Pancreas (tissue), 10 donors: ENCODE measurements at places on chromosomes 13 and 19. TPM values are rescaled to one million over a fixed set of nuclear protein-coding genes. Genes with fewer than 3 reads are reported as not detected.

GRCh38 chr13:57813651-57814050 is 182.1 kb downstream of the PCDH17 start:
- no peaks in the 10 kb centered on the region for H3K27me3 ChIP-seq
- no peak overlapping the region for H3K4me3 ChIP-seq
- DNase-seq, result no peak
- H3K36me3 ChIP-seq, result no peaks in the 10 kb centered on the region
- no peaks in the 10 kb centered on the region for H3K4me1 ChIP-seq

- H3K27ac ChIP-seq, result no peak overlapping the region
- H3K27me3 ChIP-seq, result no peaks in the 10 kb centered on the region
- H3K4me1 ChIP-seq, result peaks cover 21% of the 10 kb centered on the region
- H3K4me3 ChIP-seq, result no peak overlapping the region
- H3K36me3 ChIP-seq, result no peaks in the 10 kb centered on the region
Observed at GRCh38 chr13:77310579-77311279, 16.2 kb downstream of the MYCBP2 start.

GRCh38 chr13:50421473-50422130 is 406.4 kb downstream of the KCNRG start:
- H3K27me3 ChIP-seq, result no peaks in the 10 kb centered on the region
- H3K4me3 ChIP-seq, result no peak overlapping the region
- DNase-seq, result no peak

DNA sequence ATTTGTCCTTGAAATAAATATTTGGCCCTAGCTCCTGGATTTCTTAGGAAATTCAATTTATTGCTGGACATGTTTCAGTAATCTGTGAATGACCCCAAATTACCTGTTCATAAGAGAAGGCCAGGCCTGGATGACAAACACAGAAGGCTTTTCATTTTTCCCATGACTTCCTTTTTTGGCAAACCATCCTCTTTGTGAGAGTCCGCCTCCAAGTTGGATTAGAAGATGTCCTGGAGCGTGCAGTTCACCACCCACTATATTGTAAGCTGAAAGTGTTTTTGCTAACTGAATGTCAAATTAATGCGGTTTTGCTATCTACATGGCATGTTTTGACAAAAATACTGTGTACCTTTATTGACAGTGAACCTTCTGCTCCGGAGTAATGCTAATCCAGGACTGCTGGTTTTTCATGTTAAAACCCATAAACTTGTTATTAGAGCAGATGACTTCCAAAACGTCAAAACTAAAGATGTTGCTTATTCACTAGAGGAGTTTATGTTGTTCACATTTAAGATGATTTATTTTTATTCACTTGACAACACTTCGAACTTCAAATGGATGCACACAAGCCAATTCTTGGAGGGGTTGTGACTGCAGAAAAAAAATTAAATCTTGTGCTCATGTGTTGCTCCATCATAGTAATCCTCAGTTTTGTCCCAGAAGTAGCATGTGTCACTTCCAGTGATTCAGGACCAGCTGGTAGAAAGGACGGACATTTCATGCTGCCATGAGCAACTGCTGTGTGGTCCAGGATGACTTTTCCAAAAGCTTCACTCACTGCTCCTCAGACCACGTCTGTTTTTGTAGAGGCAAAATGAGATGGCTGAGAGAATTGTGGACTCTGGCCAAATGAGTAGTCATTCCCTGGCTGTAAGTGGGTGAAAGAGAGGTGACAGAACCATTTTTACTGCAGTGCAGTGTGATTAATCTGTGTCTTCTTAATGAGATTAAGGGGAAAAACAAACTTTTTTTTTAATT is 71.0 kb downstream of the ITGBL1 start:
- no peak for DNase-seq
- H3K4me1 ChIP-seq, result no peaks in the 10 kb centered on the region
- H3K4me3 ChIP-seq, result no peak overlapping the region
- no peak overlapping the region for H3K27ac ChIP-seq
- no peaks in the 10 kb centered on the region for H3K36me3 ChIP-seq

- H3K4me1 ChIP-seq, result no peaks in the 10 kb centered on the region
- no peaks in the 10 kb centered on the region for H3K36me3 ChIP-seq
- no peak overlapping the region for H3K4me3 ChIP-seq
Observed at GRCh38 chr13:50535050-50535449, 308.4 kb downstream of the DLEU7 start.

DNA sequence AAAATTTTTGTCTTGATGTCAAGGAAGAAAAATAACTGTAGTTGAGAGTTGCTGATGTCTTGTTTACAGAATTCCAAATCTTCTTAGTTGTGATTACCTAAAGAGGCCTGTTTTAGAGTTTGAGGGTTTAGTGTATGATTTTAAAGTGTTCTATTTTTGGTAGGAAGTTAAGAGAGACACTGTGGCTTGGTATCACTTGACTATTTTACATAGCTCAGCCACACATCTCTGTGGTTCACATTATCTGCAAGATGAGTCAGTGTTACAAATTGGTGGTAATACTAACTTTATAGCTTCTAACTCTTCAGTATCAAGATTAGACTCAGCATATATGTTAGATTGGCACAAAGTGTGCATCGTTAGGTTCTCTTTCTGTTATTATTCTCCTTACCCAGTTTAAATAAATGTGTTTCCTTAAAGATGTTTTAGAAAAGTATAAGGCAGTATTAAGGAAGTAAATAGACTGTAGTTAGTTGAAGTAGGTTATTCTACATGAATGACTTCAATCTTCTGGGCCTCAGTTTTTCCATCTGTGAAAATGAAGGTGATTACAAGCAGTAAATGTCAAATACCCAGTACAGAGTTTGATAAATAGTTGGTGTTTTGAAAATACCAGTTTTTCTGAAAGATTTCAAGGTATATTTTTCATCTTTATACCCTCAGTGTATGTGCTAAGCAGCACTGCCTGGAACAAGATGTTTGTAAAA is 33.4 kb downstream of the COG6 start:
- no peak overlapping the region for H3K4me3 ChIP-seq
- peaks cover under 1% of the 10 kb centered on the region for H3K4me1 ChIP-seq
- H3K27ac ChIP-seq, result no peak overlapping the region
- H3K27me3 ChIP-seq, result no peaks in the 10 kb centered on the region
- DNase-seq, result no peak

DNA sequence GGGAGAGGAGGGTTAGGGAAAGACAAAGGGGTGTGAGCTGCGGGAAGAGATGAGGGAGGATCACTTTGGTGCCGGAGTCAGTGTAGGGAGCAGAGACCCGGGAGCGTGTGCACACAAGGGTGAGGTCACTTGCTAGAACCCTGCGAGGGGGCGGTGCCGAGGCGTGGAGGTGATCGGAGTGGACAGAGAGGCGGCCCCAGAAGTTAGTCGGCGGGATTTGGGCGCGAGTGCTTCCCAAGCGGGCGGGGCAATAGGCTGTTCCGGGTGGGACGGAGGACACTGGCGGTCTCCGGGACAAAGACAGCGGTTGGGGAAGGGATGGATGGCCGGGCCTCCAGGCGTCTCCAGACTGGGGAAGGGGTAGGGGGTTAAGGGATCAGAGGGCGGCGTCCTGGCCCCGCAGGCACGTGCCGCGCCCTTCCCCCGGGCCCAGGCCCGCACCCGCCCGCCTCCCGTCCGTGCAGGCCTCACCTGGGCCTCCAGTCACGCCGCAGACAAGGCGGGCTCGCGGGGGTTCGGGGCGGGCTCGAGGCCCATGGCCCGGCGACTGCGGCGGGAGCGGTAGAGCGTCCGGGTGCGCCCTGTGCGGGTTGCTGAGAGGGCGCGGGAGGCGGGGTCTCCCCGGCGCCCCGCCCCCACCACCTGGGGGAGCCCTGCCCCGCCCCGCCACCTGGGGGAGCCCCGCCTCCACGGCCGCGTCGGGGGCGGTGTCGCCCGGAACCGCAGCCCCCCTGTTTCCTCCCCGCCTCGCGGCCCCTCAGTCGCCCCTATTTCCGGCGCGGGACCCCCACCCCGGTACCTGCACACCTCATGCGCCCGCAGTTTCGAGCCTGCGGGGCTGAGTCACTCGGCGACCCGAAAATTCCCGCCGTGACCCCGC is at the start of gene LPAR2:
Gene LPAR2 (minus strand): TSS at position 600 of the 880 bp plus-strand sequence. CDS start 945 bp downstream, outside the sequence.
- H3K27me3 ChIP-seq, result no peaks in the 10 kb centered on the region
- peak within 1 kb of the TSS; percentile 47 for H3K4me3 ChIP-seq
- DNase-seq, result peak; percentile 90
- H3K4me1 ChIP-seq, result no peaks in the 10 kb centered on the region

DNA sequence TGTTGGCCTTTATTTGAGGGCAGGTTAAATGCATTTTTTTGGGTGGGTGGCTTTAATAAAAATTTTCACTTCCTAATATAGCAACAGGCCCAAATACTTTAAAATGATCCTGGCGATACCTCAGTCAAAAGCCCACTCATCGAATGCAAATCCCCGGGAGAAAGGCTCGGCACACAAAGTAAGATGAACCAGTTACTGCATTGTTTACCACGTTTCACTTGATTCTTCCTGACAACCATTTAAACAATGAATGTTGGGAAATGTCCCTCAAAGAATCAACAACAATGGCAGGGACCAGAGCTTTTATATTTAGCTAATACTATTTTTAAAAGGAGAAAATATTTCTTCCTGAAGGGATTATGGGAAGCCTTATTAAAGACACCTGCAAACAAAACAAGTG is 187.7 kb downstream of the ABCC4 start:
- H3K4me3 ChIP-seq, result no peak overlapping the region
- no peak overlapping the region for H3K27ac ChIP-seq
- DNase-seq, result no peak
- no peaks in the 10 kb centered on the region for H3K36me3 ChIP-seq

DNA sequence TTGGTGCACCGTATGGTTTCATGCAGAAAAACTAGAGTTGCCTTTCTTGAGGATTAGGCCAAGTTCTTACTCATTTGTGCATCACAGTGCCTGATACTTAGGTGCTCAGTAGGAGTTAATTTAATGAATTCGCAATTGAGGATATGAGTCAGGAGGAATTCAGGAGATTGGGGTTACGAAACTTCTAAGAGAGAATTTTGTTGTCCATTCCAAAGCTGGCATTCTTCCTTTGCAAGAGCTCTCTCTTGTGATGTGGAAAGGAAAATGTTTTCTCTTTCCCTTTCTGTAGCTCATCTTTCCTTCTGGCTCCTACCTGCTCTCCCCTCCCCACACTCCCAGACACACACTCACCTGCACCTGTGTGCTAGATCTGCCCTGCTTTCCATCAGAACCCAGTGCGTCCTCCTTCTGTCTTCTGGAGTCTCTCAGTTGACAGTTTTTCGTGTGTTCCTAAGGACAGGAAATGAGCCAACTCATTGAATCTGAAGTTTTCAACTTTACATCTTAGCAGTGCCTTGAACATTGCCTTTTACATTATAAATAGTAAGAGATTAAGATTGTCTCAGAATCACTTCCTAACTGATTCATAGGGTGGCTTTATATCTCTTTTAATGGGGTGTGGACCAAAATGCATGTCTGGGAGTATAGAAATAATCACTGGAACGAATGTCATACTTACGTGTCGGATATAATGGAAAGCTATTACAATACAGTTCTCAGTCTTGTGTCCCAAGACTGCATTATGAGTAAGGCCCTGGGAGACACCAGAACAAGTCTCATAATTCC is 19.7 kb upstream of the ERCC5 start:
- H3K27ac ChIP-seq, result no peak overlapping the region
- no peak for DNase-seq
- H3K27me3 ChIP-seq, result no peaks in the 10 kb centered on the region
- H3K4me3 ChIP-seq, result no peak overlapping the region
- no peaks in the 10 kb centered on the region for H3K4me1 ChIP-seq
- no peaks in the 10 kb centered on the region for H3K36me3 ChIP-seq

GRCh38 chr19:19406878-19407632 is 1.6 kb downstream of the GATAD2A start:
- DNase-seq, result no peak
- peak overlapping the region; percentile 87 for H3K4me3 ChIP-seq
- H3K4me1 ChIP-seq, result peaks cover 25% of the 10 kb centered on the region
- H3K36me3 ChIP-seq, result no peaks in the 10 kb centered on the region

- no peaks in the 10 kb centered on the region for H3K27me3 ChIP-seq
- no peaks in the 10 kb centered on the region for H3K4me1 ChIP-seq
- H3K4me3 ChIP-seq, result no peak overlapping the region
- H3K36me3 ChIP-seq, result no peaks in the 10 kb centered on the region
- no peak for DNase-seq
Observed at GRCh38 chr13:21833921-21834320, 163.0 kb downstream of the FGF9 start.

GRCh38 chr13:98273824-98274742 is 97.0 kb upstream of the RNF113B start:
- peaks cover 31% of the 10 kb centered on the region for H3K4me1 ChIP-seq
- H3K27ac ChIP-seq, result peak overlapping the region; percentile 37
- H3K4me3 ChIP-seq, result no peak overlapping the region
- no peaks in the 10 kb centered on the region for H3K36me3 ChIP-seq
- H3K27me3 ChIP-seq, result no peaks in the 10 kb centered on the region

- no peaks in the 10 kb centered on the region for H3K4me1 ChIP-seq
- H3K4me3 ChIP-seq, result no peak overlapping the region
- no peak overlapping the region for H3K27ac ChIP-seq
- no peak for DNase-seq
Observed at GRCh38 chr13:33617055-33617454, 200.9 kb upstream of the RFC3 start.

DNA sequence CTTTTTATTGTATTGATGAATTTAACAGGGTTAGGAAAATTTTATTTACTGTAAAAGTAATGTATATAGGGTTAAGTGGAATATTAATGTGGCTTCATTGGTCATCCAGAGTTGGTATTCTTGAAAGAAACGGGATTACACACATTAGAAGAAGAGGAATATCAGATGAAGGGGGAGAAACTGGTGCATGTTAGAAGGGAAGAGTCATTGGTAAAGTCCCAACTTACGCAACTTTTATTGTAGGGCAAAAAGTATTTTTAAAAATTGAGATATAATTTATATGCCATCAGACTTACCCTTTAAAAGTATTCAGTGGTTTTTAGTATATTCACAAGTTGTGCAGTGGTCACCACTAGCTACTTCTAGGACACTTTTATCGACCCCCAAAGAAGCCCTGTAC is 47.3 kb downstream of the DNAJC3 start:
- H3K27me3 ChIP-seq, result no peaks in the 10 kb centered on the region
- H3K4me1 ChIP-seq, result no peaks in the 10 kb centered on the region
- no peak for DNase-seq
- no peaks in the 10 kb centered on the region for H3K36me3 ChIP-seq
- no peak overlapping the region for H3K4me3 ChIP-seq
- no peak overlapping the region for H3K27ac ChIP-seq

GRCh38 chr19:44570984-44571684 is 41.7 kb upstream of the CEACAM20 start:
- no peak for DNase-seq
- no peak overlapping the region for H3K27ac ChIP-seq
- H3K4me1 ChIP-seq, result no peaks in the 10 kb centered on the region
- H3K36me3 ChIP-seq, result no peaks in the 10 kb centered on the region

GRCh38 chr13:80704369-80704768 is 363.4 kb upstream of the SPRY2 start:
- no peak overlapping the region for H3K27ac ChIP-seq
- no peaks in the 10 kb centered on the region for H3K4me1 ChIP-seq
- H3K4me3 ChIP-seq, result no peak overlapping the region
- no peaks in the 10 kb centered on the region for H3K36me3 ChIP-seq

The SLC7A10 gene
- not detected for total RNA-seq

The ZNF665 gene
- 1.4 TPM for total RNA-seq

The C3 gene
- 371 TPM for total RNA-seq

The SULT2B1 gene
- 0.64 TPM for total RNA-seq

The CD33 gene
- total RNA-seq, result 0.28 TPM

The ZNF428 gene
- total RNA-seq, result 17.0 TPM

The ZNF471 gene
- total RNA-seq, result 1.8 TPM

The CIRBP gene
- total RNA-seq, result 439 TPM

The APLP1 gene
- 41.4 TPM for total RNA-seq
